ENCODE measurements at places on chromosomes 3 and 15.

DNA sequence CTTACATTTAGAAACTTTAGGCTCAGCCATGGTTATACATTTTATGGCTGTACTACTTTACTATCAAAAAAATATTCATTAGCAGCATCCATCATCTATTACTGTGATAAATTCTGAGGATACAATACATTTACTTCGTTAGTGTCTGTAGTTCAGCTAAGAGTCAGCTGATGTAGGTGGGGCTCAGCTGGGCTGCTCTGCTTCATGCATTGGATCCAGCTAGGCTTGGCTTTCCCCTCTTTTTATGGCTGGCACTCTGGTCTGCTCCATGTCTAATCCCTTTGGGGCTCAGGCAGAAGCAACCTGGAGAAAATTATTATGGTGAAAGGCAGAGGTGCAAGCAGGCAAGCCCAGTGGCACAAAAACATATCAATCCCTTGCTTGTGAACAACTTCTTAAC lies 930.1 kb upstream of the NR2F2 start:
- no peak for DNase-seq

GRCh38 chr15:94924057-94924456 lies 692.7 kb downstream of the MCTP2 start:
- DNase-seq = no peak

DNA sequence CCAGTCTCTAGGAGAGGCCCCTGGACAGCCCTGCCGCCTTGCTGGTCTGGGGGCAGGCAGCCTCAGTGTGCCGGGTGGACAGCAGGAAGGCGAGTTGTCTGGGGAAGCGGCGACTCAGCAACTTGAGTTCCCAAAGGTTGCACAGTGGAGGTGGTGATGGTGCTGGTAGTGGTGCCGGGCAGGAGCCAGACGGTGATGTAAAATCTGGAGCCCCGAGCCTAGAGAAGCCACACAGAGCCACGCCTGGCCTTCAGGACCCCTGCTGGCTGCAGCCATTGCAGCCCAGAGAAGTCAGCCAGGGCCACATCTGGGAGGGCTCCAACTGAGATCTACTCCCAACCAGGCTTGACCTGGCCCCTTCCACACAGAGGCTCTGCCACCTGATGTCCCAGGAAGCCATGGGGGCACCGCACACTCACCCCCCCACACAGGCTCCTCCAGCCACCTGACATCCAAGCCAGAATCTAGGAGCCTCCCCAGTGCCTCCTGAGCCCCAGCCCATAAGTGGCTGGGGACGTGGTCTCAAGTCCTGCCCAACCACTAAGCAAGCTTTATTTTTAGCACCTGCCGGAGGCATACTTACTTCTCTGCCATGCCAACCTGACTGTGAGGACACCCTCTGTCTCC lies 8.8 kb downstream of the C3orf22 start:
- no peak for DNase-seq

- DNase-seq = no peak
These were observed 123.7 kb downstream of the MTHFS start for GRCh38 chr15:79773128-79773527.

DNA sequence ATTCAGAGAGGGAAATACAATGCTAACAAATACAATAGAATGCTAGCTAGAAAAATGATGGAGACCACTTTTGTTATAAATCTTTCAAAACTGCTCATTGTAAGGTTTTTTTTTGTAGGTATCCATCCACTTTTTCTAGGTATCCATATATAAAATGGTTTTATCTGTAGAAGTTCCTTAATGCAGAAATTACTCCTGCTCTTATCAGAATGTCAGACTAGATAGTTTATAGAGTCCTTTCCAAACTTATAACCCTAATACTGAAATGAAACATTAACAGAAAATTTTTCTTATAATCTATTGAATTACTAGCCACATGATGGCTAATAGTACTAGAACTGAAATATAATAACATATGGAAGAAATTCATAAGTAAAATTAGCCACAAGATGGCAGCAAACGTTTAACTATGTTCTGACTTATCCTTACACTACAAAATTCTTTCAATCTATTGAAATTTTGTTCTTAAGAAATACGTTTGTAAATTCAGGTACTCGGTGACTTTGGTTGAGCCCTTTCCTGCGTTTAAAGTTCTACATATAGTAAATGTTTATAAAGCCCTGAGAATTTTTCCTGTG lies 58.5 kb downstream of the ECT2 start:
- DNase-seq = no peak

GRCh38 chr3:52031896-52032295 lies 24.5 kb downstream of the DUSP7 start:
- DNase-seq = no peak

GRCh38 chr3:172227340-172228035 lies 188.1 kb downstream of the FNDC3B start:
- DNase-seq = no peak

GRCh38 chr3:119033393-119034255 lies 1.0 kb downstream of the IGSF11 start:
- DNase-seq = no peak

- peak; percentile 43 for DNase-seq
These were observed 959 bp downstream of the TPM1 start for GRCh38 chr15:63043335-63044076.

DNA sequence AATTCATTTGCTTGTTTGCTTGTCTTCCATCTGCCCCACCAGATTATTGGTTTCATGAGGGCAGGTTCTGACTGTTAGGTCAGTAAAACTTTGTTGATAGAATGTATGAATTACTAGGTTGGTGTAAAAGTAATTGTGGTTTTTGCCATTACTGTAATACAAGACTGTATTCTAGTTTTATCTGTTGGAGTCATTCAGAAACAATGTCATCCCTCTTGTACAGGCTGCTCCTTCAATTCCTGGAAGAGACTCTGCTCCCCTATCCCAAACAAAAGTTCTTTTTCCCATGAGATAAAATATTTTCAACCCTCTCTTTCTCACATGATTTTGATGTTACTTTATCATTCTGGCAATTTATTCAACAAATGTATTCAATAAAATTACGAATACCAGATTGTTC lies 115.0 kb downstream of the CHST2 start:
- no peak for DNase-seq

GRCh38 chr15:93980261-93980911 lies 251.0 kb upstream of the MCTP2 start:
- no peak for DNase-seq

- DNase-seq = no peak
These were observed 28.0 kb downstream of the PTPN9 start for GRCh38 chr15:75551091-75551490.

DNA sequence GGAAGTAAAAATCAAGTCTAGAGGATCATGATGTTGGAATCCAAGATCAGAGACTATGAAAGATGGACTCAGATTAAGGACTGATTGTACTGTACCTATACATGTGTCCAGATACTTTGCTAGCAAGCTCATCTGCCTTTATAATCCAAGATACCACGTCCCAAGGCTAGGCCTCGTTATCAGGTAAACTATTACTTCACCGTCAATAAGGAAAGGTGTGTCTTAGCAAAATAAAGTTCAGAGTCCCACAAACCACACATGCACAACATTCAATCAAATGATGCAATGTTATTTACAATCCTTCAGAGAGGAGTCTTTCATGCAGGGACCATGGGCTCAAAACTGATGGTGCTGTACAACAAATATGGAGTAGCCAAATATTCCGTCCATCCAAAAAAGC lies 1092.9 kb downstream of the IGSF11 start:
- no peak for DNase-seq

GRCh38 chr3:11643201-11643603 lies 513 bp downstream of the VGLL4 start:
- peak; percentile 20 for DNase-seq

DNA sequence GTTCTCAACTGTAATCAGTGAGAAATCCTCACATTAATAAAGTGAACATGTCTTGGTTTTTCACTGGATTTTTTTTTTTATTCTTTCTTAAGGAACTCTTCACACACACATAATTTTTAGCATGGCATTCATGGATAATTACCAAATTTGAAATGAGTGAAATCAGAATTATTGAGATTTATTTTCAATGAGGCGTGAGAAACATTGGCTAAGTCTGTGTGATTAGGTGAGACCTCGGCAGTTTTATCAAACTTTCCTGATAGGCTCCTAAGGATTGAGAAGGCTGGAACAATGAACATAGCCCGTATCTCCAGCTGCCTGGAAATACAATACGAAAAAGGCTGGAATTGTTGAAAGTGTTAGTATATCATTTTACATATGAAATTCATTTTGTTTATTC lies 35.5 kb downstream of the MDFIC2 start:
- DNase-seq = no peak

GRCh38 chr3:130967281-130967680 lies 59.3 kb downstream of the ASTE1 start:
- DNase-seq = no peak

DNA sequence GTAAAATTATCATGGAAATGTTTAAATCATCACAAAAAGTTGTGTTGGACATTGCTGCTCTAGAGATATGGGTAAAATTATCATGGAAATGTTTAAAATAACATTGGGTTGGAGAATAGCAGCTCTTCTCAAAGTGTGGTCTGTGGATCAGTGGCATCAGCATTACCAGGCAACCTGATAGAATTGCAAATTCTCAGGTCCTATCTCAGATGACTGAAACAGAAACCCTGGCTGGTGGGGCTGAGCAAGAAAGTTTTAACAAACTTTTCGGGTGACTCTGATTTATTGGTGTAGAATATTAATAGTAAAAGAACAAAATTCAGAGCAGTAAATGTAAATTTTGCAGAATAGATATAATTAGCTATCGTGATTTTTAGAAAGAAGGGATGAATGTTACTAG lies 28.9 kb downstream of the NXPE3 start:
- DNase-seq = no peak

GRCh38 chr3:128617270-128617556 lies 33.4 kb downstream of the RPN1 start:
- DNase-seq = no peak

All from MG63 (cell line).